ENCODE measurements at places on chromosomes 7 and 10.
A peak's percentile ranks its signal among the peaks of the same experiment; 100 is the strongest.

DNA sequence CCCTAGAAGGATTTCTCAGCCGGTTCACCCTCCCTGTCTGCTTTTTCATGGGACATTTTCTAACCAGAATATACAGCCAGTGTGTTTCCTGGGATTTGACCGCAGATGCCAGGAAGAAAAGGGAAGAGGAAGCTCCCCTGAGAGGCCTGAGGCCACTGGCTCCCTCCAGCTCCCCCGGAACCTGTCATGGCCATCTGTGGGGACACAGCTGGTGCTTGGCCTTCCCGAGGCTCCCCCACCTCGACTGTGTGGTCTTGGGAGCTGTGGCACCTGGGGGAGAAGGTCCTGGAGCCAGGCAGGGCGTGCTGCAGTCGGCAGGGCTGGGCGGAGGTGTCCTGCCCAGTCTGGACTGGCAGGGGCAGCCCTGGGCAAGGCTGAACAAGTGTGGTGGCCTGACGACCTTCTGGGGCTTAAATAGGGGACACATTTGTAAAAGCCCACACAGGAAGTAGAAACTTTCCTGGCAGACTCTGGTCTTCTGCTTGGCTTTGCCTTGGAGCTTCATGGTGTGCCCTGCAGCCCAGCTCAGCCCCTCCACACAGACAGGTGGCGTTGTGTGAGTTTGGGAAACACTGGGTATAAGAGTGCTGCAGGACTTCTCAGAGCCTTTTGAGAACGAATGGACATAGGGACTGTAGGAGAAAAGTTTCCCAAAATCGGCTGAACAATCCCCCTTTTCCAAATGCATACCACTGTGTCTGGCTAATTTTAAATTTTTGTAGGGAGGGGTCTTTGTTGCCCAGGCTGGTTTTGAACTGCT lies 6.8 kb downstream of the BRI3 start:
- no peak for DNase-seq

DNA sequence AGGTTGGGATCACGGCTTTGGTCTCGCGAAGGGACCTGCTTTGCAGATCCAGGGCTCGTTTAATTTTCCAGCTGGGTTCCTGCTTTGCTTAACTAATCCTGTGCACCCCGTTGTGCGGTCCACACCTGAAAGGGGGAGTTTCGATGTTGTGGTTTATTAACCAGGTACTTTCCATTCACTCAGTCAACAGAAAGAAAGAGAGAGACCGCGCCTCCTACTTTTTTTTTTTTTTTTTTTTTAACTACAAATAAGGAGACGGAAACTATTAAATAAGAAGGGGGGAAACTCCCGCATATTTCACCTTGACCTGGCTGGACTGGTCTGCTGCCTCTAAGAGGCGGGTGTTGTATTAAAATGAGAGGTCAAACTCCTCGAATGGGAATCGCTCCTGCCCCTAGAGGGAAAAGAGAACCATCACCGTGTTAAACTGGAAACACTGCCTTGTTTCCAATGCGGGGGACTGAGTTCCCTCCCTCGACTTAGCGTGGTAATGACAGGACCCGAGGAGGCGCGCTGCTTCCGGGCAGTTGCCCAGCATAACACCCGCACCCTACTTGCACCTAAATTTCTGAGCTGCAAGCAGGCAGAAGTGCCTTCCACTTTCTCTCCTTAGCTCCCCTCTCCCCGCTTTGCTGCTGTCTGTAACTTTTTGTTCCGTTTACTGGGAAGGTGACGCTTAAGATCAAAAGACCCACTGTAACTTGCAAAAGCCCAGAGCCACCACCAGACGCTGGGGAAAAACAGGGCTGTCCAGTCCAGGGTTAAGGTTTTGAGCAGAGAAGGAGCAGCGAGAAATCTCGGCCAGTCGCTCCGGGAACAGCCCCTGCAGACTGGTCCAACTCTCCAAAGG lies 1.1 kb upstream of the ITGB8 start:
- peak; percentile 5 for DNase-seq

DNA sequence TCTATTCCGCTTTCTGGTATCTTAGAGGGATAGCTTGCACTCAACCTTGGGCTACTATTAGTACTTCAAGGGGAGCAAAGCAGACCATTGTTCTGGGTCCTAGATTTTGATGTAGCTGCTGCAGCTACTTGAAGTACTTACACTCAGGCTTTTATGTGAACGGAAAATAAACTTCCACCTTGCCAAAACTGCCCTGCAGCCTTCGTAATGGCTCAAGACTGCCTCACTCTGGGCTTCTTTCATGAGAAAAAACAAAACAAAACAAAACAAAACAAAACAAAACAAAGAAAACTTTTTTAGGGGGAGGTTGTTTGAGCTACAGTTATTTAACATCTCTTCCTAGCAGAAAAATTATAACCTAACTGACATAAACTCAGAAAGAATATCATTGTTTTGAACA lies 19.4 kb upstream of the EPHB6 start:
- DNase-seq, result no peak

GRCh38 chr7:38274486-38274885 lies 1.1 kb upstream of the TARP start:
- DNase-seq, result no peak

DNA sequence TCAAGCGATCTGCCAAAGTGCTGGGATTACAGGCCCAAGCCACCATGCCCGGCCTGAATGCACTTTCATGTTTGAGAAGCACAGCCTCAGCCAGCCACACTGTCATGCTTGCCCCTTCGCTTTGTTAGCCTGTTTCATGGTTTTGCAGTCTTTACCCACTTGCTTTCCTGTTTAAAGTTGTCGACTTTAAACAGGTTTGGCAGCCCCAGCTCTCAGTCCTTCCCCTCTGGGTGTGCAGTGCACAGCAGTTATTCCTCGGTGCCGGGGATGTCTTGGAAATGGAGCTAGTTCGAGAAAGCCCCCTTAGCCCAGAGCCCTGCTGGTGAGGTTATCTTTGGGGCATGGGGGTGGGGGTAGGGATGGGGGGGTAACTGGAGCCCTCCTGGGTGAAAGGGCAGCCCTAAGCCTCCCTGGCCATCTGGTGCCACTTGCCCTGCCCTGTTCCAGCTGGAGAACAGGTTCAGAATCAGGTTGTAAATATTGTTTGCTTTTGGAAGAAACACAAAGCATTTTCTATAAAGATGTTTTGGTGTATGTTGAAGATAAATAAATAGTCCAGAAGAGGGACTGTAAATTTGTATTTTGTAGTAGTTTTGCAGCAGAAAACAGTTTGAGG lies 14.8 kb downstream of the TSPAN14 start:
- DNase-seq, result no peak

DNA sequence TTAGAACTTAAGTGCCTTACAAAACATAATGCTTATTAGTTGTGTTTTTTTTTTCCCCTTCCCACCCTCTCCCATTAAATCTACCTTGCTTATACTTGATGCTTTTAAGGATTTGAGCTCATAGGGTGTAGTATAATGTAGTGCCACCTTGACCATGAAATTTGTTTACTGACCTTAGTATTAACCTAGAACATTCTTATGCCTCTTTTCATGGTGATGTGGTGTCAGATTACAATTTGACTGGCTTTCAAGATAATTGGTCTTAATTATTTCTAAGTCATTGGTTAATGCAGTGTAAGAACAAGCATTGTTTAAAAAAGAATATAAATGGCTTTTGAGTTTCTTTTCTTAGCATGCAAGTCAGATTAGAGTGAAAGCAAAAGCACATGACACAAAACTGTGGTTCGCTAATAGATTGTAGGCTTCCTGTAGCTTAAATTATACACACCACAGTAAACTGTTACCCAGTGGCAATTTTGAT lies 61.8 kb downstream of the ADD3 start:
- no peak for DNase-seq

- DNase-seq, result no peak
Measured at GRCh38 chr10:48605786-48606529, 1.1 kb upstream of the ARHGAP22 start.

- peak; percentile 14 for DNase-seq
Measured at GRCh38 chr7:68176974-68177373, 1180.3 kb downstream of the TYW1 start.

DNA sequence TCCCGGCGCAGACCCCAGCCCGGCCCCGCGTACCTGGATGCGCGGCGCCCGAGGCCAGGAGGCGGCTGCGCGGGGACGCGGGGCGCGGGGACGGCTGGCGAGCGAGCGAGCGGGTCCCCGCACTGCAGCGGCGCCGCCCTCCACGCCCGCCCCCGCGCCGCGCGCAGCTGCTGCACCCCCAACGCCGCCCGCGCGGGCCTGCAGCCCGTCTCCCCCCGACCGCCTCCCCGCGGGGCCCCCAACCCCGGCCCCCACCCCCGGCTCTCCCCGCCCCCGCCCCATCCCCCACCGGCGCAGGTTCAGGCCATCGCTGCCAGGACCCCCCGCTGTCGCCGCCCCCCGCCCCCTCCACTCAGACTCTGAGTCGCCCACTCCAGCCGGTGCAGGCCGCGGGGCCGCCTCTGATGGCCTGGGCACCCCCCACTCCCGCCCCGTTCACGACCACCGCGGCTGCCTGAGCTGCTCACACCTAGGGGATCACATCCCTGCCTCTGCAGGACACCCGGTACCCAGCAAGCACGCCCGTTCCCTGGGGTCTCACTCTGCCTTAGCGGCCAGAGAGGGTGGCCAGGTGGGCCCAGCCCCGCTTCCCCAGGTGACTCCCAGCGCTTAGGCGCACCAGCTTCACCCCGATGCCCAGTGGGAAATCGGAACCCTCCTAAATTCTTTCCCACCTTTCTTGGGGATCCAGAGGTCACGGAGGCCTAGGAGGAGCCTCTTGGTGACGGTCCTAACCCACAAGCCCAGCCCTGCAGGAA lies 13.9 kb upstream of the DNAAF5 start:
- DNase-seq, result peak; percentile 32

DNA sequence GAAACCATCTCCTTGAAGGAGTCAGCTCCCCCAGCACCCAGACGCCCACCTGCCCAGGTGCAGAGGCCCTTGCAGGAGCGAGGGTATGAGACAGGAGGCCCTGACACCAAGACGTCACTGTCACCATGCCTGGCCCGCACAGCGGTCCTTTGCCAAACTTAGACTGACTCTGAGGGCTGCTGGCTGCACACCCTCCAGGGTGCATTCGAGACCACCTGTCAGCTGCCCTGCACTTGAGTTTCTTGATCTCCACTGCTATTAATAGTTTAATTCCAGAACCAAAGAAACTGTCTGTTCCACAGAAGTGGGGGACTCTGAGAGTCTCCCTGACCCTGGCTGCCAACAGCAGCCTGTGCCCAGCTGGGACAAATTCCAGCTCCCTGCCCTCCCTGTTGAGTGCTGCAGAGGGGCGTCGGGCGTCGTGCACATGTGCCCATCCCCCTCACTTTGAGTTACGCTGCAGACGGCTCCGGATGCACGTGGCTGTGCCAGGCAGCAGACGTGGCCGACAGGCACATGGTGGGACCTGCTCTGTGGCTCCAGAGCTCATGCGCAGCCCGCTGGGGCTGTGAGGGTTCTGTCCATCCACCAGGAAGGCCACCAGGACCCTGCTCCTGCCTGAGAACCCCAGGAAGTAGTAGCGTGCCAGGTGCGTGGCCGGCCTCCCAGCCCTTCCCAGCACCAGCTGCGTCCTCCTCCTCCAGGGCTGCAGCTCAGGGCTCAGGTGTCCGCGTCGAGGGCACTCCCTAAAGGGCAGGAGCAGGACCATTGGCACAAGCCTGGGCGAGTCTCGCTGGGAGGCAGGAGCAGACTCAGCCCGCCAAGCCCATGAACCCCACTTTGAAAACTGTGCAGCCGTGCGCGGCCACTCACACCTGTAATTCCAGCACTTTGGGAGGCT lies 24.8 kb downstream of the ELFN1 start:
- no peak for DNase-seq

Data from stimulated activated CD4-positive, alpha-beta T cell treated with anti-CD3 and anti-CD28 coated beads, Interleukin-2, amount 100 ng/mL, for 24 hours (primary cell).